ENCODE measurements at places on chromosomes 5 and 9.
A peak's percentile ranks its signal among the peaks of the same experiment; 100 is the strongest.

DNA sequence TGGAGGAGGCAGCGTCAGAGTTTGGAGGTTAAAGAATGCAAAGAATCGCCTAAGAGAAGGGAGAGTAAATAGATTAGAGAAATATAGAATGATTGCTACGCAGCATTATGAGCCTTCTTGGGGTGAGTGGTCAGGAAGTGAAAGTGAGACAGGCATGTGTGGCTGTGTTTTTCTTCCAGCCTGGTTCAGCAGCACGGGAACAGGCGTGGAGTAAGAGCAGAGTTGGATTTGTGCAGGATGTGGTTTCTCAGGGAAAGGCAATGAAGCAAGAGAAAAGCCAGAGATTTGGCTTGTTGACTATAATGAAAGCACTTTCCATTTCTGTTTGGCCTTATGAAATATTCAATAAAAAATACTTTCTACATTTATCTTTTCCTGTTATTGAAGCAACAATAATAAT lies 34.3 kb upstream of the FRMD3 start:
- DNase-seq, result peak; percentile 5

DNA sequence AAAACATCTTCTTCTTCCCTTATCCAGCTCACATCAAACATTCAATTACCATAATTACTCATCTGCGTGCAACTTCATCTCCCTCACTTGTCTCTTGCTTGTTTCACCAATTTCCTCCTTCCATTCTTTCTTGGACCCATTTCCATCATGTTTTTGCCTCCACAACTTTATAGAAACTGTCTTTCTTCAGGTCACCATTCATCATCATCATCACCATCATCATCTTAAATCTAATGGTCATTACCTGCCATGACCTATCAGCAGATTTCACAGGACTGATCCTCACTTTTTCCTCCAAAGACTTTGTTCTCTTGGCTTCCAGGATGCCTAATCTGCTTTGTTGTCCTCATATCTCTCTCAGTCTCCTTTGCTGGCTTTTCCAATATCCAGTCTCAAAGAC lies 495.6 kb downstream of the DNAH5 start:
- no peak for DNase-seq

DNA sequence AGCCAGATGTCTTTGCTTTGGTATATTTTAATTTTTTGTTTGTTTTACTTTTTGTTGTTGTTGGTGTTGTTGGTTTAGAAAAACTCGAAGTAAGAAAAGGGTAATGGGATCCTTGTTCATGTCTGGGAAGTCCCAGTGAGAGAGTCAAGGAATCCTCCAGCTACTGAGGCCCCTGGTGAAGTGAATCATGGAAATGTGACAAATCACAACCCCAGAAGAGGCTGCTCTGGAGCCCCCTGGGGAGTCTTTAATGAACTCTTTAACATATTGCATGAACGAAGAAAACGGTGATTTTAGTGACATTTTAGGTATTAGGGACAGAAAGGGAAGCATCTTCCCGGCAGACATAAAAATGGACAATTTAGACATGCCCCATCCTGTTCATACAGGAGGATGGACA lies 41.3 kb downstream of the TMEM174 start:
- no peak for DNase-seq

DNA sequence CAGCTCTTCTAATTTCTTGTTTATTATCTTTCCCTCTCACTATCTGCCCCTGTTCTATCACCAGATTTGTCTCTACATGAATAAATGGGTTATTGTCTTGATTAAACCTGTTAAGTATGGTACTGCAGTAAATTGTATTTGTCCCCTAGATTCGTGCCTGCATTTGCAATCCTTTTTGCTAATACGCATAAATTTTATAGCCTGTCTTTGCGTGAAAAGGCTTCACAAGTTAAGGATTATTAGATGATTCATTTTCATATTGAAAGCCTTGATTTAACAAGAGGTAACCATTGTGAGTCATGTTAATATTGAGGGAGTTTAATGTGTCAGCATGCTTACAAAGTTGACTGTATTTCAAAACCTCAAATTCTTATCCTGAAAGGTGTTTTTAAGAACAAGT lies 204.6 kb downstream of the PCSK1 start:
- DNase-seq, result no peak

- no peak for DNase-seq
These were observed 47.9 kb downstream of the ALG2 start for GRCh38 chr9:99173570-99174504.

GRCh38 chr9:79526149-79526672 lies 45.6 kb upstream of the TLE4 start:
- DNase-seq, result no peak

- no peak for DNase-seq
These were observed 176.5 kb downstream of the CARTPT start for GRCh38 chr5:71895546-71895945.

DNA sequence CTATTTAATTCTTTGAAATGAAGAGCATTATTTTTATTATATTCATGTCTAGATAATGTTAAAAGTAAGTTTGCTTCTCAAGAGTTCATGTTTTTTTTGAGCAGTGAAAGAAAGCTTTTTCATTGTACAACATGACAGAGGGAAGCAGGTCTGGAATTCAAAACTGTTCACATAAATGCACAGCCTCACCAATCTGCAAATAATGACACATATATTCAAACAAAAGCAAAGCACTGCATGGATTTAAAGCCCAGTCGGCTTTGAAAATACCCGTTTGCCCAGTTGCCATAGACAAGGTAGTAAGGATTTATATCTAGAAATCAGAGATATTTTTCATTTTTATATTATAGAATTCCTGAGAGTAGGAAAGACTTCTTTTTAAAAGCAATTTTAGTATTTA lies 201.8 kb downstream of the CD180 start:
- no peak for DNase-seq

GRCh38 chr9:135605238-135605781 lies 34.0 kb downstream of the GLT6D1 start:
- DNase-seq, result no peak

DNA sequence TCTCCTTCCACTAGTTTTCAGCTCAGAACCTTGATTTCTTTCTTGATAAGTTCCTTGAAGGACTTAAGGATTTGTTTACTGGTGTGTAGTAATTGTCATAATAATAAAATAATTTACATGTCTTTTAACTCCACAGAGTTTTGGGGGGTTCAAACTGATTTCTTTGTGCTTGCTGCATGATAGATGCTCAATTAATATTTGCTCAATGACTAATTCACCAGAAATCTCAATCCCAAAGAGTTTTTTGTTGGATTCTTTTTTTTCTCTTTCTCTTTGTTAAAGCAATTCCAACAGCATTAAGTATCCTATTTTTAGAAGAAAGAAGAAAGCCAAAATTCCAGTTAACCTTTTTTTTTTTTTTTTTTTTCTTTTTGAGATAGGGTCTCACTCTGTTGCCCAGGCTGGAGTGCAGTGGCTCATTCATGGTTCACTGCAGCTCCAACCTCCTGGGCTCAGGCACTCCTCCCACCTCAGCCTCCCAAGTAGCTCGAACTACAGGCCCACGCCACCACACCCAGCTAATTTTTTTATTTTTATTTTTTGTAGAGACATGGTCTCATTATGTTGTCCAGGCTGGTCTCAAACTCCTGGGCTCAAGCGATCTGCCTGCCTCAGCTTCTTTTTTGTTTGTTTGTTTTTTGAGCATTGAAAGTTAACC lies 10.8 kb downstream of the FAF2 start:
- DNase-seq, result no peak

DNA sequence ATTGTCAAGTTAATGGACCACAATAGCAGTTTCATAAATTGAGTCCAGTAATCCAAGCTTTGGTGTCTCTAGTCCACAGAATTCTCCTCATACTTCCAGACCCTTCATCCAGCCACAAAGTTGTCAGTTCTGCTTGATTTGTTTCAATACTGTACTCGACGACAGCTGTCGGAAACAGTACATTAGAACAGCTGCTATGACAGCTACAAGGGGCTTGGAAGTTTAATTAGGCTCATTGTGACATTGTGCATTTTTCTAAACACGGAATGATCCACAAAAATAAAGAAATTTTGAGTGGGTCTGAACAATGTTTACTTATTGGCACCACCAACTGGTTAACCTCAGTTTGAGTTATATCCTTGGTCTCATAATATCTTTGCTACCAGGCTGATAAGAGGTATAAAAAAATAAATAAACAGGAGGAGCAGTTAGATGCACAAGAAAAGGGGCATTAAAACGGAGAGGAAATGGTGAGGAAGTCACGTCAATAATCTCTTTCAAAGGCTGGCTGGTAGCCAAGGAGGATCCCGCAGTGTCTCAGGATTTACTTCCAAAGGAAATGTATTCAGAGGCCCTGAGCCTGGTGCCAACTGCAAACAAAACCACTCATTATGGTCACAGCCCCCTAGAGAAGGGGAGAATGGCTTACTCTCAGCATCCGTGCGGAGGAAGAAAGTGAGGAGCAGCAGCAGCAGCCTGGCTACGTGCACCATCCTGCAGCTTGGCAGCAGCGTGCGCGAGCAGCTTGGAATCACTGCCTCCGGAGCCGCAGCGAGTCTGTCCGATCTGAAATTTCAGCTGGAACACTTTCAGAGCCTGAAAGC lies 933.8 kb upstream of the DMAC1 start:
- DNase-seq, result peak; percentile 17

GRCh38 chr9:88074931-88075330 lies 63.3 kb downstream of the SPATA31C2 start:
- no peak for DNase-seq

- no peak for DNase-seq
These were observed 177.1 kb downstream of the NFIB start for GRCh38 chr9:14136646-14137370.

GRCh38 chr5:178590141-178590923 lies at the start of gene COL23A1:
Gene COL23A1 (minus strand): TSS chr5:178590393.
- DNase-seq, result peak; percentile 79

DNA sequence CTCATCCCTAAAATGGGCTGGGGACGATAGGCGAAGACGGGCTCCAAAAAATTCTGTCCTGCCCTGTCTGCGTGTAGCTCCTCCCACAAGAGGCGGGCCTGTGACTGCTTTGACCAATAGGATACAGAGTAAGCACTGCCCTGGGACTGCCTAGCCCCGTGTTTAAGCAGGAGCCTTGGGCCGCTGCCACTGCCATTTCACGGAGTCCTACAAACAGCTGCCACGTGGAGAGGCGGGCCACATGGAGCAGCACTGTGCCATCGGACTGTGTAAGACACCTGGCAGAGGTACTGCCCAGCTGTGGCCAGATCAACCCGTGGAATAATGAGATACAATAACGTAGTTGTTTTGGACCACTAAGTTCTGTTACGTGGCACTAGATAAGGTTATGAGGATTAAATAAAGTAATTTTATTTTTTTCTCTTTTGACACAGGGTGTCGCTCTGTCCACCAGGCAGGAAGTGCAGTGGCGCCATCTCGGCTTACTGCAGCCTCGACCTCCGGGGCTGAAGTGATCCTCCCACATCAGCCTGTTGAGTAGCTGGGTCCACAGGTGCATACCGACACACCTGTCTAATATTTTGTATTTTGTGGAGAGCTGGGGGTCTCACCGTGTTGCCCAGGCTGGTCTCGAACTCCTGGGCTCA lies 87.2 kb downstream of the LMNB1 start:
- DNase-seq, result no peak

DNA sequence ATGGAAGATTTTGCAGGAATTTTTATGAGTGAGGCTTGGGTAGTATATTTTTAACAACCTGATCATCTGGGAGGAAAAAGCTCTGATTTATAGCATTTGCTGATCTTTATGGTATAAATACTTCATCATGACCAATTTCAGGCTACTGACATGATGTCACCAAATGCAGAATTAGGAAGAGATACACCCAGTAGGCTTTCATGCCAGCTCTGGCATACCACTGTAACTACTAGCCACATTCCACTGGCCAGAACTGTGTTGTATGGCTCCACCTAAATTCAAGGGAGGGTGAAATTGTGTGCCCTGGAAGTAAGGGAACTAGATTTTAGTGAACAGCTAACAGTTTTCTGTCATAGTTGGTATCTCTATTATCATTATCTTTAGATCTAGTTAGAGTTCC lies 17.6 kb downstream of the AP3S1 start:
- DNase-seq, result no peak
